LNCaP clone FGC (cell line): ENCODE measurements at places on chromosomes 4 and X.

DNA sequence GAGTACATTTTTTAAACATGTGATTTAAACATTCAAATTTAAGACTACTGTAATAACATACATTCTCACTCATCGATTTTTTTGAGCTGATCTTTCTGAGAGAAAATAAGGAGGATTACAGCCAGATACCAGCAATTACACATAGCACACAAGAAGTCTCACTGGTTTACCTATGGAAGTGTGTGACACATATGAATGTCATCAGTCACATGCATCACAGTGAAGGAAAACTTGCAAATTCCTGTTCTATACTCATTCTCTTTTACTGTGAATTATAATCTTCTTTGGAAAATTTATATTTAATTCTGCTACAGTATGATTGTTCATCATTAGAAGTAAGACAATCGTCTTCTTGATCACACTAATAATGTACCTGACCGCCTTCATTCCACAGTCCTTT, 21.3 kb upstream of the BMP2K start:
- DNase-seq: no peak

GRCh38 chr4:56727150-56727549, 46.1 kb upstream of the HOPX start:
- DNase-seq: no peak

GRCh38 chr4:139530833-139531427, 25.1 kb downstream of the SETD7 start:
- DNase-seq: no peak

DNA sequence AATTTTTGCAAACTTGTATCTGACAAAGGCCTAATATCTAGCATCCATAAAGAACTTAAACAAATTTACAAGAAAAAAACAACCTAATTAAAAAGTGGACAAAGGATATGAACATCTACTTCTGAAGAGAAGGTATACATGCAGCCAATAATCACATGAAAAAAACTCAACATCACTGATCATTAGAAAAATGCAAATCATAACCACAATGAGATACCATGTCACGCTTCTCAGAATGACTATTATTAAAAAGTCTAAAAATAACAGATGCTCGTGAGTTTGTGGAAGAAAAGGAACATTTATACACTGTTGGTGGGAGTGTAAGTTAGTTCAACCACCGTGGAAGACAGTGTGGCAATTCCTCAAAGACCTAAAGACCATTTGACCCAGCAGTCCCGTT, 24.0 kb downstream of the CEP44 start:
- no peak for DNase-seq

- DNase-seq: no peak
Observed at GRCh38 chr4:101400096-101400495, 52.8 kb upstream of the PPP3CA start.
